Aorta (tissue), 5 donors: ENCODE measurements at places on chromosomes 1 and 21. TPM values are rescaled to one million over a fixed set of nuclear protein-coding genes. Genes with fewer than 3 reads are reported as not detected.
A peak's percentile ranks its signal among the peaks of the same experiment; 100 is the strongest.

DNA sequence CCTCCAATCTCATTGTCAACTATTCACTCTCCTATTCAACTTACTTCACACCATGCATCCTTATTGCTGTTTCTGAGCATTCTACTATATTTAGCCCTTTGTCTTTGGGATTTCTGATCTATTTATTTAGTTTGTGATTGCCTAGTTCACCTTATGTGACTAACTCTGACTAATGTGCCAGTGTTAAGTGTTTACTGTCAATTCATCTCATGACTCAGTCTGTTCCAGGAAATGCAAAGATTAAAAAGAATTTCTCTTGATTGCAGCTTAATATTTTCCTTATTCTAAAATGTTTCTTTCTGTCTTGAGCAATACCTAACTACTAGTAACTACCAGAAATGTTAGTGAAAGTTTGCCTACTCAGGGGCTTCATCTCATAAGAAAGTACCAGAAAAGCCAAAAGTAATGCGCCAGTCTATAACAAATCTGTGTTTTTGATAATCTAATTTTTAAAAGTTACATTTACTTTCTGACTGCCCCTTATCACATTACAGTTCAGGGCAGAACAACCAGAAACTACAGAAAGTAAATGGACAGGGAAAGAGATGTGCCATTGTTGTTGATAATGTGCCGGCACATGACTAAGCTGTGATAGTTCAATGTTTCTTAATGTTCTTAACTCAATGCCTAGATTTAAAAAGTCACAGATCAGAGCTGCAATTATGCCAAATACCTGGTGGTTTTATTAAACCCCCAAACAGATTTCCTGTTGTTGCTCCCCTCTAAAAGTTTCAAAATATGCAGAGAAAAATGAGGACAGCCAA is 556.5 kb downstream of the PTBP2 start:
- DNase-seq: no peak

DNA sequence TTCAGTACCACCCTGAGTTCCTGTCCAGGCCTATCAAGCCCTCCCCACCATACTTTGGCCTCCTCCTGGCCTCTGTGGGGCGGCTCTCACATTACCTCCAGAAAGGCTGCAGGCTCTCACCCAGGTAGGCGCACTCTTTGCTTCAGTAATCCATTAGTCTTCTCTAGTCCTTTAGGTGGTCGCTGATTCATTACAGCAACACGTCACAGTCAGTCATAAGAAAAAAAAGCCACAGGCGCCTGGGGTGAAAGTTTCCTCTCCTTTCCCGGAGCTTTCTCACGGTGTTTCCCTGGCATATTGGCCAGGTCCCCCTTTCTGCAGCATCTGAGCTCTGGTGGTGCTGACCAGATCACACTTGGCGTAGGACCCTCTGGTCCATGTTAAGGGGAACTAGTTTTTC is 12.1 kb downstream of the SLFNL1 start:
- no peak for DNase-seq

DNA sequence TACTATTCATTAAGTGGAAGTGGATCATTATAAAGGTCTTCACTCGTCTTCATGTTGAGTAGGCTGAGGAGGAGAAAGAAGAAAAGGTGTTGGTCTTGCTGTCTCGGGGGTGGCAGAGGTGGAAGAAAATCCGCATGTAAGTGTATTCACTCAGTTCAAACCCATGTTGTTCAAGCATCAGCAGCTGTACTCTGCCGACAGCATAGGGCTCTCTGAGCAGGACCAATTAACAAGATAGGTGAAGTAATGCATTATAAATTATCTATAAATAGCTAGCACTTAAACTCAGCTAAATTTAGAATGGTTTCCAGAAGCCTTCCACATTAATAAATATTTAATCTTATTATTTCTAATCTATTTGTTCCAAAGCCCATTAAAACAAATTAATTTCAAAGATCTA is 116.8 kb downstream of the RGS2 start:
- DNase-seq: no peak

- DNase-seq: no peak
These were observed 87.9 kb upstream of the LMO4 start for GRCh38 chr1:87240661-87241285.

GRCh38 chr1:161174911-161175310 is 2.4 kb downstream of the B4GALT3 start:
- peak; percentile 73 for DNase-seq

The MPC2 gene
- 37.3 TPM for total RNA-seq

DNA sequence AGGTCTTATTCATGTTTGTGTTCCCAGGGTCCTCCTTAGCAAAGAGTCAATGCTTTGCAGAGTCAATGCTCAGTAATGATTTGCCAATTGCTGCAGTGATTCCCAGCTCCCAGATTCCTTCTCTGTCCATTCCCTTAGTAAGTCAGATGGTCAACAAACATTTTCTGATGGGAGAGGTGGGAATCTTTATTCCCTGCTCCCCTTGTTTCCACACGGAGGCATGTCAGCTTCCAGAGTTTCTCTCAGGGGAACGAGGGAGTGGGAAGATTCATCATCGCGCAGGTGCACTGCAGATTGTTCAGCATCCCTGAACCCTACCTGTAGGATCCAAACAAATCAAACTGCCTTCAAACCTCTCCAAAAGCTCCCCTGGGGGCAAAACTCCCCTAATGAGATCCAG is 7.5 kb upstream of the AHDC1 start:
- no peak for DNase-seq

The TMPRSS2 gene
- total RNA-seq: not detected

- no peak for DNase-seq
These were observed 1.3 kb downstream of the FNBP1L start for GRCh38 chr1:93448983-93449804.

GRCh38 chr1:204294357-204294756 is 65.4 kb downstream of the PLEKHA6 start:
- DNase-seq: peak; percentile 63

The ACTN2 gene
- total RNA-seq: 40.5 TPM

- no peak for DNase-seq
These were observed 1.9 kb downstream of the FGGY start for GRCh38 chr1:59298710-59299346.

DNA sequence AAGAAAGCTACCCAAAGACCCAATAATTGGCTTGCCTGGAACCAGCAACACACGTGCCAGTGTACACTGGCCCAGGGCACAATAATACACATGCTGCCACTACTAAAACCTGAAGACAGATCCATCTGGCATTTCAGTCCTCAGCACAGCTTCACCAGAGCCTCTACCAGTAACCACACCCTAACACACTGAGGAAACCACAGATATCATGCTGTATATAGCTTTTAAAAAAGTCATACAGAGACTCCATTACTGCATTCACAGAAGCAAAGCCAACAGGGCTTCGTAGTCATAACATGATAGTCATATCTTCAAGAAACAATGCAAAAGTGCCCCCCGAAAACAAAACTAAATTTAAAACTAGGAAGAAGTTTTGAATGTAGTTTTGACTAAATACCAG is 40.6 kb upstream of the NEGR1 start:
- DNase-seq: no peak

The SPRR2F gene
- total RNA-seq: not detected

DNA sequence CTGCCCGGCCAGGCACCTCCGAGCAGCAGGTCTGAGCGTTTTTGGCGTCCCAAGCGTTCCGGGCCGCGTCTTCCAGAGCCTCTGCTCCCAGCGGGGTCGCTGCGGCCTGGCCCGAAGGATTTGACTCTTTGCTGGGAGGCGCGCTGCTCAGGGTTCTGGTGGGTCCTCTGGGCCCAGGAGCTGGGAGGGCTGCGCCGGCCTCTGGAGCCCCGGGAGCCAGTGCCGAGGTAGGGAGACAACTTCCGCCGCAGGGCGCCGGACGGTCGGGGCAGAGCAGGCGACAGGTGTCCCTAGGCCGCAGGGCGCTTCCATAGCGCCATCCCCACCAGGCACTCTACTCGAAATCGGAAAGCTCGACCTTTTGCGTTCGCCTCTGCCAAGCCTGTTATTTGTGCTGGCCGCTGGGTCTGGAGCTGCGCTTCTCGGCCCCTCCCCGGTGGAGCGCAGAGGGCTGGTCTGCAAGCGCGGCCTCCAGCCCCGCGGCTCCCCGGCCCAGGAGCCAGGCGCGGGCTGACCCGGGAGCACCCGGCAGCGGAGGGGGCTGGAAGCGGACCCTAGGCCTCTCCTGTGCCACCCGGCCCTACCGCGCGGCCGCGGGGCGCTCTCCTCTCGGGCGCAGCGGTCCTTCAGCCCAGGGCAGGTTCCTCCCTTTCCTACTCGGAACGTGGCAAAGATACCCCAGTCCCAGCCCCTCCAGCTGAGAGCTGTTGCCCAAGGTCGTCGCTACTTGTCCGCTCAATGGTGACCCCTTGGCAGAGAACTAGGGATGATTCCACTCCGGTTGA is 2.2 kb downstream of the SIM2 start:
- peak; percentile 37 for DNase-seq

- no peak for DNase-seq
These were observed 24.4 kb upstream of the SLAMF6 start for GRCh38 chr1:160547422-160547821.

DNA sequence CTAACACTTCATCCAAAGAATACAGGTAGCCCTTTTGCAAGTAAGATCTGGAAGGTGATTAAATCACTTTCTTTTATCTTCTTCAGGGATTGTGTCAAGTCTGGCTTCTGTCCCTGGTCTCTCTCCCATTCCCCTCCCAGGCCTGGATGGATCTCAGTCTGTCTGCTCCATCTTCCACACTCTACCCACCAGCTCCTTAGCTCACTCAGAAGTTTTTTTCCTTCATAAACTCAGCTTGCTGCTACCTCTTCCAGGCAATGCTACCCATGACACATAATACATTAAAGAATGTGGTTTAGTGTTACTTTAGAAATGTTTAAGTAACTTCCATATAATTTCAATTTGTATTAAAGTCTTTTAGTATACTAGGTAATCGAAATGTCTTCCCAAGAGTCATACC is 133.1 kb downstream of the AKT3 start:
- DNase-seq: no peak

DNA sequence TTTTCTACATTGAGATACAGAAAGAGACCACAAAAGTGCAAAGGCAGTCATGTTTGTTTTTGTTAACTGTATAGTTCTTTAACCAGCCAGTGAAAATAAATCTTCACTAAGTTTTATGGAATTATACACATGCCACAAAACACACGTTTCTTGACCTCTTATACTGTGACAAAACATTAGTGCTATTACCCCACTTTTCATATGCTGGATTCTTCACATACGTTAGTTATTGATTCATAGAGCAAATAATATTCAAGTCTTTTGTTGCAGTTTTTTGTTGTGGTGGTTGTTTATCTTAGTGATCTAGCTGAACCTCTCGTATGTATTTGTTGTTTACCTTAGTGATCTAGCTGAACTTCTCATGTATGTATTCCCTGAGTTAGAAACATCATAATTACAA is 28.0 kb downstream of the LYPLAL1 start:
- no peak for DNase-seq

The ISG15 gene
- 40.8 TPM for total RNA-seq

The MAP3K21 gene
- 1.8 TPM for total RNA-seq

The UAP1 gene
- total RNA-seq: 101 TPM

DNA sequence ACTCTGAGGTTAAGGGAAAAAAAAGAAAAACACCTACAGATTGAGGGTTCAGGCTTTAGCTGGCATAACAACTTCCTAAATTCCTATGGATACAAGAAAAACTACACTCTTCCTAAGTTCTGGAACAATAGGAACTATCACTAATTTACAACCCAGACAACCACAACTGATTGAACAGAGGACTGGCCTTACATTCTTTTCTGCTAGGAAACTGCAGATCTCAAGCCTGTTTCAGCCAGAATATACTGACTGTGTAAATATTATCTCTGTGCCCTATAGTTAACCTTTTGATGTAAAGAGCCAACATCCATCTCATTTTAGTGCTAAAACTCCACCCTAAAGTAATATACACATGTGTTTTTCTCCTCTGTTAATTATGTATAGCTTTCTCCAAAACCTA is 1186.5 kb upstream of the TMPRSS15 start:
- no peak for DNase-seq

The OR2T2 gene
- not detected for total RNA-seq

GRCh38 chr1:115059316-115059715 is 29.7 kb downstream of the TSHB start:
- no peak for DNase-seq

The RAB3B gene
- total RNA-seq: 0.03 TPM

DNA sequence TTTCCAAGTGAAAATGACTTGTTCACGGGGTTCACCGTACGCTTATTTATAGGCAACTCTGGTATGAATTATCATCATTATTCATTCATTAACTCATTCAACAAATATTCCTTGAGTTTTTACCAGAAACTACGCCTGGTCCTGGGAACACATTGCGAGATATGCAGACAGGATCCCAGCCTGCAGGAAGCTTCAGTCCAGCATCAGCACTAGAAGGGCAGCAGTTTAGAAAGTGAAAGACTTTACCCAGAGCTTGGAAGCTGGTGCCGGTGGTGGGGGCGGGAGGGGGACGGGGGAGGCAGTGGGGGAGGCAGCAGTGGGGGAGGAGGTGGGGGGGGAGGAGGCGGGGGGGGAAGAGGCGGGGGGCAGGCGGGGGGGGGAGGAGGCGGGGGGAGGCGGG is 55.9 kb downstream of the SETD4 start:
- DNase-seq: no peak

The VWA1 gene
- total RNA-seq: 35.6 TPM

The CELA2A gene
- total RNA-seq: not detected

The FBXO44 gene
- 10.4 TPM for total RNA-seq

DNA sequence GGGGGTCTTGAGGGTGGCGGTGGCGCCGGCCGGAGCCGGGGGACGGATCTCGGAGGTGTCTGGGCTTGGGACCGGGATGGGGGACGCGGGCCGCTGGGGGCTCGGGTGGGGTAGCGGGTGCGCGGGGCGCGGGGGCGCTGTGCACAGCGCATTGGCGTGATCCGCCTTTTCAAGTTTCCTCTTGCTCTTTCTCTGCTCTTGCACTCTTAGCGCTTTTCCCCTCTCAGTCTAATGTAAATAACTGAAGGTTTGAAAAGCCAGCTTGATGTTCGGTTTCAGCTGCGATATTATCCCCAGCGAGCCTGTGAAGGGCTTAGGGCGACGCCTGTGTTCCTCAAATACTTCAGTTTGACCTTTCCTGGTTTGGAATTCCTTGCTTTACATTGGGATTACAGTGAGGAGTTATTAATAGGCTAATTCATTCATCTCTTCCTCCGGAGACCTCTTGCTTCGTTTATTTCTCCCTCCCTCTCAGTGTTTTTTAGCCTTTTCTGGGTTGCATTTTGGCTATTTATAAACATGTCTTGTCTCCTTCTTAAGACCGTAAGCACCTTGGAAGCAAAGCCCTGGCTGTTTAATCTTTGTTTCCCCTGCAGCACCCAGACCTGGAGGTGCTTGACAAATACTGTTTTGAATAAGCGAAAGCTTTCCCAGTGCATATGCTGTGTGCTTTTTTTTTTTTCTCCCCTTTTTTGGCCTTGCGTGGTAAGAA is 693 bp downstream of the RAB4A start:
- no peak for DNase-seq
